ENCODE measurements at places on chromosomes 12 and 14.

- DNase-seq = no peak
Observed at GRCh38 chr12:85794531-85794930, 41.7 kb downstream of the RASSF9 start.

GRCh38 chr12:59646636-59647035 lies 50.8 kb downstream of the SLC16A7 start:
- DNase-seq = no peak

DNA sequence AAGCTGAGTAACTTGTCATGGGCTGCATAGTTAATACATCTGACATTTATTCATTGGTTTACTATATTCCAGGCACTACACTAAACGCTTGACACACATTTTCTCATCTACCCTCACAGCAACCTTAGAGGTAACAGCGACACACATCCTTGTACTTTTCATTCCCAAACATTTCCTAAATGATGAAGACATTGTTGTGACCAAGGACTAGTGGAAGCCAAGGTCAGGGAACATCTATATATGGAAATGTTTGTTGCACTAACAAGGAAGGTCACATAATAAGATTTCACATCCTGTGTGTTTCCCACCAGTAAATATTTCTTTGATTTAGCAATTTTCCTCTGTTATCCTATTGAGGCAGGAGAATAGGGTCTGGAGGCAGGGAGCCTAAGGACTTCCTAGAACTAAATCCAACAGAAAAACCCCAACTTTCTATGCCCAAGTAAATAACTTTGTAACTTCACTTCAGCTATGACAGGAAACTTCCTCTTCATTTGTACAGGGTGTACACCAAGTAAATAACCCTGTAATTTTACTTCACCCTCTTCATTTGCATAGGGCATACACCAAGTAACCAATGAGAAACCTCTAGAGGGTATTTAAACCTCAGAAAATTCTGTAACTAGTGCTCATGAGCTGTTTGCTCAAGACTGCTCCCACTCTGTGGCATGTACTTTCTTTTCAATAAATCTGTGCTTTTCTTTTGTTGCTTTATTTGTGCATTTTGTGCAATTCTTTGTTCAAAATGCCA lies 48.4 kb downstream of the ZNF641 start:
- DNase-seq = no peak

DNA sequence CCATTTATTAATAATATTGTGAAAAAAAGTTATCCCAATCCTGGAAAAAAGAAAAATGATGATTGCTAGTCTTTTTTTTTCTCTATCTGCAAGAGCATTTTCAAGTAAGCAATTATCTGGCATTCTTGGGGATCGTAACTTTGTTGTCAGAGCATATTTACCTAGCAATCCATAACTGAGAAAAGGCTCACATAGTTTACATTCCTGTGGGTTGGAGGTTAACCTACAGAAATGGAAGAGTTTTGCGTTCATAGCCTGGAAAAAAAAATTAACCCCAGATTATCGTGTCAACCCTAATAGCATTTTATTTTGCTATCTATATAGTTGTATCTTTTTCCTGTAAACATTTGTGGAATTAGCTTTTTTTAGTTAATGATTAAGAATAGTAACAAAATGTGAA lies 292.3 kb downstream of the DAD1 start:
- no peak for DNase-seq

DNA sequence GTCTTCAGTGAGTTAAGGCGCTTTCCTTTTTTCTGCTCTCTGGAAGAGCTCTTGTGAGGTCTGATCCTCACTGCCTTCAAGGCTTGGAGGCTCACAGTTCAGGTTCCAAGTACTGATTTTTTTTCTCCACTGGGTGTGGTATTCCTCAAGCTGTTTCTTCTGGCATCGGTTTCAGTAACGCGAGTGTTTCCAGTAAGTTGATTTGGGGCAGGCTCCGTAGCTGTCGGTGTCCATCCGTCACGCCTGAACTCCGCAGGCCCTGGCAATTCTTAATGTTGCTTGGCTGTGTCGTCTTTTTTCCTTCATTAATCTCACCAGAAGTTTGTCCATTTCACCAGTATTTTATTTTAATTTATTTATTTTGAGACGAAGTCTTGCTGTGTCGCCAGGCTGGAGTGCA lies 30.6 kb downstream of the LRCOL1 start:
- DNase-seq = no peak

- no peak for DNase-seq
Observed at GRCh38 chr14:84209031-84209430, 1320.9 kb upstream of the FLRT2 start.

Data from activated gamma-delta T cell treated with Interleukin-2 at 50 U/mL for 16 hours (primary cell).